ENCODE measurements at places on chromosomes 7 and 10. TPM values are rescaled to one million over a fixed set of nuclear protein-coding genes. Genes with fewer than 3 reads are reported as not detected.

The ACHE gene
- 2.6 TPM for total RNA-seq

The GDF2 gene
- not detected for total RNA-seq

The MGMT gene
- 5.7 TPM for total RNA-seq

The ELFN1 gene
- total RNA-seq = 0.32 TPM

The HTRA1 gene
- total RNA-seq = 54.3 TPM

The EIF5AL1 gene
- total RNA-seq = 1.9 TPM

The ODAD2 gene
- not detected for total RNA-seq

The GRID2IP gene
- not detected for total RNA-seq

The GPRIN2 gene
- 24.0 TPM for total RNA-seq

The GPAM gene
- total RNA-seq = 5.7 TPM

The FKBP6 gene
- not detected for total RNA-seq

The CELF2 gene
- 0.07 TPM for total RNA-seq

The MACC1 gene
- total RNA-seq = not detected

The PHYHIPL gene
- 0.16 TPM for total RNA-seq

The ZNF862 gene
- 3.4 TPM for total RNA-seq

The PROSER2 gene
- 26.6 TPM for total RNA-seq

The ARHGEF35 gene
- total RNA-seq = 0.34 TPM

The GHRHR gene
- total RNA-seq = not detected

The KNDC1 gene
- total RNA-seq = 2.4 TPM

The OPN1SW gene
- not detected for total RNA-seq

The NDUFB2 gene
- total RNA-seq = 387 TPM

The CDHR1 gene
- total RNA-seq = 0.14 TPM

The CHST3 gene
- 35.6 TPM for total RNA-seq

The AGAP5 gene
- total RNA-seq = 3.5 TPM

The PAX4 gene
- total RNA-seq = not detected

The PON3 gene
- total RNA-seq = 45.3 TPM

The CCDC136 gene
- 3.6 TPM for total RNA-seq

The BET1 gene
- 30.3 TPM for total RNA-seq

The LMOD2 gene
- not detected for total RNA-seq

The IGFBP1 gene
- total RNA-seq = 49.0 TPM

The ANKRD30A gene
- total RNA-seq = 1.0 TPM

The PDE1C gene
- total RNA-seq = 3.3 TPM

The UPK3B gene
- 18.7 TPM for total RNA-seq

The PDK4 gene
- total RNA-seq = 9.4 TPM

The HTR5A gene
- not detected for total RNA-seq

The OR2F2 gene
- not detected for total RNA-seq

The NEURL1 gene
- 0.50 TPM for total RNA-seq

All from A549 treated with ZK216348 at 1 μM for 4 hours (cell line).